ENCODE measurements at places on chromosomes 2 and 18.

GRCh38 chr18:22211657-22212056, 42.3 kb downstream of the GATA6 start:
- no peak for DNase-seq

GRCh38 chr2:28624436-28624792, 127.2 kb upstream of the PPP1CB start:
- DNase-seq = no peak

DNA sequence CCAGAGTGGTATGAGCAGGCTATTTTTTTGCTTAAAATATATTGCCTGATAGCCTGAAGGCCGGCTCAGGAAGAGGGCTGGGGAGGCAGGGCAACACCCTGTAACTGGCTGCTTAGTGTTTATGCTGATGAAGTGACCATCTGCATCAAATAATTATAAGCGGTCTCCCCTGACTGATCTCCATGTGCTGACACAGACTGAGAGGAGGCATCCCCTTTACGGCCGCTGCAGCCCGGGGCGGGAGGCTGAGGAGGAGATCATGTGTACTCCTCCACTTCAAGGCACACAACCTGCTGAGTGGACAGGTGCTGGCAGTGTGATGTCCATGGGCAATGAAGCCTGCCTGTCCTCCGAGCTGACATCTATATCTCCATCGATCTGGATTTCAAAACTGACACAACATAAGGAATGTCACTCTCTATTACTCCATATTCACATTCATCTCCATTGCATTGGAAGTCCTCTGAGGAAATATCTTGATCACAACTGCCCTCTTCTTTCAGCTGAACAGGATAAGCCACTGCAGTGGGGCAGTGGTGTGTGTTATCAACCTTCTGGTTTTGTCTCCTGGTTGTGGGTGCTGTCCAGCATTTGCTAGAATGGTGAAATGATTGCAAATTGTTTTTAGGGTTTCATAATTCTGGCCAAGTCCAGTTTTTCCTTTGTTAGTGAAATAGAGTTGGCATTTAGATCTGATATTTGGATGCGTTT, 143.5 kb downstream of the AQP4 start:
- DNase-seq = no peak

- no peak for DNase-seq
These were observed 40.0 kb upstream of the STPG4 start for GRCh38 chr2:47195148-47195547.

DNA sequence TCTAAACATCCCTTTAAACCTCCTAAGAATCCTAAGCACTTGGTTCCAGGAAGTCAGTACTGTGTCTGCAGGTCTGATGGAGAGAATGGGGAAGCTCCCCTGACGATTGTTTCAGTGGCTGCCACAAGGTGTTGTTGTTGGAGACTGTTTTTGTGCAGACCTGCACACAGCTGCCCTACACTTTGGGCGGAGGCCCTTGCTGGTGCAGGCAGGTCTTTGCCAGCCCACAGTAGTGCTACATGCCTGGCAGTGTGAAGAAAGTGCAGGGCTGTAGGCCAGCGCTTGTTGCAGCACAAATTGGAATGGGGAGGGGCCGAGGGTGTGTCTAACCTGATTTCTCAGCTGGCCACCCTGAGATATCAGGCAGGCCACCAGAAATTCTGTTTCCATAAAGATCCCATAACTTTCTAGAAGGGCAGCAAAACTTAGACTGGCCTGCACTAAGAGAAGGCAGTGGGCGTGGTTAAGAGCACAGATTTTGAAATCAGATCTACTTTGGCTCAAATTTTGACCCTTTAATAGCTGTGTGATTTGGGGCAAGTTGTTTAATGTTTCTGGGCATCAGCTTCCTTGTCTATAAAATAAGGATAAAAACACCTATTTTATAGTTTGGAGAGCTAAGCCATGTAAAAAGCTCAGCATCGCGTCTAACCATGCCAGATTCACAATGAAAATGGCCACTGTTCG, 83.7 kb upstream of the SLC1A4 start:
- no peak for DNase-seq

- no peak for DNase-seq
These were observed 40.5 kb upstream of the ATG16L1 start for GRCh38 chr2:233210843-233211547.

- DNase-seq = peak; percentile 17
These were observed 33.8 kb upstream of the ACYP2 start for GRCh38 chr2:54081574-54081973.

GRCh38 chr2:33034784-33035183, 88.0 kb downstream of the LTBP1 start:
- DNase-seq = no peak

DNA sequence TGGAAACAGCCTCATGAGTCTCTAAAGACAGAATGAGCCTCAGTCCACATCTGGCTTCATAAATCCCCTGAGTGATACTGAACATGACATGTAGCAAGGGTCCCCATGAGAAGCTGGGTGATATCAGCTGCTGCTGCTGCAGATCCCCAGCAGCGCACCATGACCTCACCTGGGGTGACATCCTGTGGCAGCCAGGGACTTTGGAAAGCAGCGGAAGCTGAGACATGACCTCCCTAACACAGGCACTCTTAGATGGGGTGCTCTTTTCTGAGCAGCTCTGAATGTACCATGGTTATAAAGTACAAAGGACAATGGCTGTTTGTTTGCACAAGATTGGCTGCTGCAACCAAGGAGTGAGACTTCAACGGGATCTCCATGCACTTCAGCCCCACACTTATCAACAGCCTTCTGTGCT, 74.7 kb upstream of the TMEM200C start:
- no peak for DNase-seq

- DNase-seq = no peak
These were observed 106.1 kb downstream of the DSEL start for GRCh38 chr18:67410075-67411070.

DNA sequence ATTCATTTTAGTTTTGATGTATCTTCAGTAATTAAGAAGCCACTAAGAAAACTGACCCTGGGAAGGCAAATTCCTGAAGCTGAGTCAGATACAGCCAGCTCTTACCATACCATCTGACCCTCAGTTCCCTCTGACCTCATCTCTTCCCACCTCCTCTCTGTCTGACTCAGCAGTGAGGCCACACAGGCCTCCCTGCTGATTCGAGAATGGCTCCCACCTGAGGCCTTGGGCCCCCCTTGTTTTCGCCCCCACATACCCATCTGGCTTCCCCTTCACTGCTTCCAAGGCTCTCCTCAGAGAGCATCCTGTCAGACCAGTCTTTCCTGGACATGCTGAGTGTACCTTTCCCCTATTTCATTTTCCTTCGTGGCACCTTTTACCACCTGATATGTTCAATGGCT, 71.0 kb upstream of the CYP1B1 start:
- DNase-seq = no peak

DNA sequence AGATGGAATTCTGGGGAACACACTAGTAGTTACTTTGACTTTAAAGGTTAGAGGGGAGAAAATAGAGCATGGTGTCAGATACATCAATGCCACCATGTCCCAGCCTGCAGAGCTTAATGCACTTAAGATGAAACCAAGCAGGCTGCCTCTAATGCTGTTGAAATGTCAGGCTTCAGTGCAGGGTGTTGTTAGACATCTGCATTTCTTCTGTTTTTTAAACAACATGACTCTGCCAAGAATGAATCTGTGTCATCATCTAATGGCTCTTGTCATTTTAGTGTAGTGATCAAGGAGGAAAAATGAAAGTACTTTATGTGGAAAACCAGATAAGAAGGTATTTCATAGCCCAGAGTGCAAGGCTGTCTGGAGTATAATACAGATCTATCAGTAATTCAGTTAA, 29.9 kb downstream of the LYPD1 start:
- no peak for DNase-seq

- DNase-seq = no peak
These were observed 15.4 kb downstream of the EVA1A start for GRCh38 chr2:75545387-75545786.

DNA sequence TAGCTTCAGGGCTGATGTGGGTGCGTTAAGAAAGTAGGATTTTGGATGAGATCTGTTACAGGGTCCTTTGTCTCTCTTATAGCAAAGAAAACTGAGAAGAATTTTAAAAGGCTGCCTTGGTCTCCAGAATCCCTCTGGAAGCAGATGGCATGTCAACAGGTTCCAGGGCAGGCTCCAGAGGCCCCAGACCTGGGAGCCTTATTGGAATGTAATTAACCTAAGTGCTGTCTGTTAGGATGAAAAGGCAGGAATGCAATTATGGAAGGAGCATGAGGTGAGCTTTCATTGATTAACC, 97.2 kb upstream of the PKDCC start:
- DNase-seq = no peak

DNA sequence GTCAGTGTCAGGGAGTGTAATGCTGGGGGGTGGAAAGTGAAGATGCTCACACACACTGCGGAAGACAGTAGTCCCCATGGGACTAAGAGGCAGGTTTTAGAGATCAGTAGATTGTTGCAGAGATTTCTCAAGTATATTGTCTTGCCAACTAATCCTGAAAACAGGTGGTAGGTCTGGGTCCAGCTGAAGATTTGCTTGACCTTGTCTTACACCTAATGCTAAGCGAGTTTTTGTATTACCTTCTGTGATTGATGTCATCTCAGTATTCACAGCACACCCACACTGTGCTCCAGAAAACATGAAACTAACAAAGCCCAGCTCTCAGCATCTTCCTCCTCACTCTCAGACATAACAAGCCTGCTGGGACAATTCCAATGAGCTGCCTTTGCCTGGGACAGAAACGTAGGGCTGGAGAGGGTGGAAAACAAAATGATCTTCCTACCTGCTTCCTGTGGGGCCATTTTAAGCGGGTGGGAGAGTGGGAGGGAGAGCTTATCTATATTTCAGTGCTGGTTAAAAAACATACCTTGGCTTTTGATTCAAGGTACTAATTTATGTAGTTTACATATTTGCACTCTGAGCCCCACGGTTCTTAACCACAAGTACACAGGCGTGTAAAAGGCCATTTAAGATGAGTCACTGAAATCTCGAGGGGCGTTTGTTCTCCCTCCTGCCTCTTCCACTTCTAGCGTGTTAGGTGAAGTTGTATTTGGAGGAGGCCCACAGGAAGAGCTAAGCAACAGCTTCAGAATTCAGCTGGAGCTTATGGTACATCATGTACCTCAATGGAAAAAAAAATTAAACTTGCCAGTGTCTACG, 23.1 kb upstream of the RBMS1 start:
- DNase-seq = no peak

DNA sequence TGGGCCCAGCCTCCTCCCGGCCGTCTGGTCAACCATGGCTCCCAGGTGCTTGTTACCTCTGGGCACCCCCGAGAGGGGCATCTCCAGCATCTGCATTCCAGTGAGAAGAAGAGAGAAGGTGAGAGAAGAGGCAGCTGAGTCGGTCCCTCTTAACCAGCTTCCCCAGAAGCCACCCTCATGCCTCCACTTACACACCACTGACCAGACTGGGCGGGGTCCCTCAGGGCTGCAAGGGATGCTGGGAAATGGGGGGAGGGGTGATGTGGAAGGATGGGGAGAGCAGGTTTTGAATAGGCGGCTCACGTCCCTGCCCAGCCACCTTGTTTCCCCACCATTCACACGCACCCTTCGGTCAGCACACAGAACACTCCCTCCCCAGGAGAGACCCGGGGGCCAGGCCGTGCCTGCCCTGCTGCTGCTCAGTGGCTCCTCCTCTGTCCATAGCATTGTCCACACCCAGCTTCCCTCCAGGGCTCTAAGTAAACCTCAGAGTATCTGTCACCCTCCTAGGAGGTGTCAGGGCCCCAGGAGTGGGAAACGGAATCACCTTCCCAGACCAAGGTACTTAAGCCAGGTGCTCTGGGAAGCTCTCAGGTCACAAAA, 34.7 kb downstream of the GBX2 start:
- DNase-seq = no peak

GRCh38 chr2:20431772-20432171, 15.1 kb upstream of the RHOB start:
- DNase-seq = no peak

DNA sequence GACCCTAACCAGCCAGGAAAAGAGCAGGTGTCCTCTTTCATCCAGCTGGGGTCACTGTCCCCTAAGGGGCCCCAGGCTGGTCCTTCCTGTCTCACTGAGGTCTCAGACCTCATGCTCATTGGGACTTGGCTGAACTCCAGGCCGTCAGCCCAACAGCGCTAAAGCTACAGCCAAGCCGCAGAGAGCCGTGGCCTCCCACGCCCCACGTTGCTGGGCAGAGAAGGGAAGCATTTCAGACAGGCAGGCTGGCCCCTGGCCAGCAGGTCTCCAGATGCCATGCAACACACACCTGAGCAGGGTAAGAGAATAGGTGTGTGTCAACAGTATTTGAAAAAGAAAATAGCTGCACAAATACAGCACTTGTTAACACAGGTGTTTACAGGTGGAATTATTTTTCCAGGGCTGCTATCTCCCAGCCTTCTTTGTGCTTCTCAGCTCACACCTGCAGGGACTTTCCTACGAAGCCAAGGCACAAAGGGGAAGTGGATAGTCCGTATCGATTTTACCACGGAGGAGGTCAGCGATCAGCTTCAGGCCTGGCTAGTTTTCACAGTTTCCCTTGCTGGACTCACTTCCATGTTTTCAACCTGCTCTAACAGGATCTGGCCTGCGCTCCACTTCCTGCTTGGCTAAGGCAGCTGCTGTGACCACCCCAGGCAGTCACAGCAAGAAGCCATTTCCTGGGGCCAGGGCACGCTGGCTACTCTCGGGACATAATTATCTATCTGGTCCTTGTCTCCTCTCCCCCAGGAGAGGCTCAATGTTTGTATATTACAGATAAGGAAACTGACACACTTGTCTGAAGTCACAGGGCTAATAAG, 156.1 kb upstream of the ID2 start:
- DNase-seq = no peak

- DNase-seq = no peak
These were observed 14.1 kb downstream of the NRP2 start for GRCh38 chr2:205696331-205696926.

DNA sequence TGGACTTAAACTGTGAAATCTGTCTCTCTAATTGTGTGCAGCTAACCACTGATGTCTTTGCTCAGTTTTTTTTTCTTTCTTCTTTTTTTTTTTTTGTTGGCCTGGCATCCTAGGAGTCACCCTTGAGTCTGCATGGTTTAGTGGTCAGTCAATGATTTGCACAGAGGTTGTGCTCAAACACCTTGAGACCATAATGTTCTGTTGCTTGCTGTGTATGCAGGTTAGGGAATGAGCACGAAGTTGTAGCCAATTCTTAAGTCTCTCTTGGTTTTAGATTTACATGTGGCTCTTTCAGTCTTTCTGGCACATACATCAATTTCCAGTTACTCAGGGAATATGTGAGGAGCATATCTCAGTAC, 16.7 kb downstream of the PLB1 start:
- DNase-seq = no peak
